ENCODE measurements at places on chromosomes 6 and 20. TPM values are rescaled to one million over a fixed set of nuclear protein-coding genes. Genes with fewer than 3 reads are reported as not detected.

The SIRPB1 gene
- total RNA-seq: 2.8 TPM

The PRDM13 gene
- total RNA-seq: 0.05 TPM

The ADAM33 gene
- not detected for total RNA-seq

The TRIM40 gene
- not detected for total RNA-seq

The LY6G6C gene
- not detected for total RNA-seq

The MANEA gene
- total RNA-seq: 22.6 TPM

The RNF182 gene
- not detected for total RNA-seq

The SMOC2 gene
- not detected for total RNA-seq

The MCM8 gene
- total RNA-seq: 41.0 TPM

Measured in activated CD4-positive, alpha-beta T cell treated with anti-CD3 and anti-CD28 coated beads, Interleukin-2, amount 10 ng/mL, durations not matched to agents 24 days and 14 days (primary cell).